ENCODE measurements at places on chromosomes 5 and 9.
A peak's percentile ranks its signal among the peaks of the same experiment; 100 is the strongest.

GRCh38 chr9:91740701-91741100 is 209.3 kb downstream of the ROR2 start:
- DNase-seq = no peak

DNA sequence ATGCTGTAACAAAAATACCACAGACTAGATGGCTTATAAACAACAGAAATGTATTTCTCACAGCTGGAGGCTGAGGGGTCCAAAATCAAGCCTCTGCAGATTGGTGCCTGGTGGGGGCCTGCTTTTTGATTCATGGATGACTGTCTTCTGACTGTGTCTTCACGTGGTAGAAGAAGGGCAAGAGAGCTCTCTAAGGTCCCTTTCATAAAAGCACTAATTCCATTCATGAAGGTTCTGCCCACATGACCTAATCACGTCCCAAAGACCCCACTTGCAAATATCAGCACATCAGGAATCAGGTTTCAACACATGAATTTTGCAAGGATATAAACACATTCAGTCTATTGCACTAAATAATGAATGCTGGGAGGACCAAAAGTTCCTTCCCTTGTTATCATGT is 278.4 kb downstream of the MARCHF11 start:
- DNase-seq = no peak

GRCh38 chr5:77266291-77266690 is 55.8 kb downstream of the PDE8B start:
- no peak for DNase-seq

DNA sequence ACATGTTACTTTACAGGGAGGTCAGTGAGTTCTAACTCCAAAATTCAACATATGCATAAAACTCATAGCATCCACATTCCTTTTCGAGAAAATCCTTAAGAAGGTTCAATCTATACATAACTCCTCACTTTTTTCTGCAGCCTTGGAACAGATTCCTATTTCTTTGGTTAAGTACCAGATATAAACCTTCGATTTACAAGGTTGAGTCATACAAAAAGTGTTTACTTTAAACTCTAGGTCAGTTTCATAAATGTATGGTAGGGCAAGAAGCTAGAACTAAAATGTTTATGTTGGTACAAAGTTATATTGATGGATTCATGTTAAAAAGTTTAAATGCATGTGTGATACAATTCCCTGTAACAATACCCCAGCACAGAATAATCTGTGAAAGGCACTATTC is 19.4 kb downstream of the CDKN2AIPNL start:
- DNase-seq = no peak

DNA sequence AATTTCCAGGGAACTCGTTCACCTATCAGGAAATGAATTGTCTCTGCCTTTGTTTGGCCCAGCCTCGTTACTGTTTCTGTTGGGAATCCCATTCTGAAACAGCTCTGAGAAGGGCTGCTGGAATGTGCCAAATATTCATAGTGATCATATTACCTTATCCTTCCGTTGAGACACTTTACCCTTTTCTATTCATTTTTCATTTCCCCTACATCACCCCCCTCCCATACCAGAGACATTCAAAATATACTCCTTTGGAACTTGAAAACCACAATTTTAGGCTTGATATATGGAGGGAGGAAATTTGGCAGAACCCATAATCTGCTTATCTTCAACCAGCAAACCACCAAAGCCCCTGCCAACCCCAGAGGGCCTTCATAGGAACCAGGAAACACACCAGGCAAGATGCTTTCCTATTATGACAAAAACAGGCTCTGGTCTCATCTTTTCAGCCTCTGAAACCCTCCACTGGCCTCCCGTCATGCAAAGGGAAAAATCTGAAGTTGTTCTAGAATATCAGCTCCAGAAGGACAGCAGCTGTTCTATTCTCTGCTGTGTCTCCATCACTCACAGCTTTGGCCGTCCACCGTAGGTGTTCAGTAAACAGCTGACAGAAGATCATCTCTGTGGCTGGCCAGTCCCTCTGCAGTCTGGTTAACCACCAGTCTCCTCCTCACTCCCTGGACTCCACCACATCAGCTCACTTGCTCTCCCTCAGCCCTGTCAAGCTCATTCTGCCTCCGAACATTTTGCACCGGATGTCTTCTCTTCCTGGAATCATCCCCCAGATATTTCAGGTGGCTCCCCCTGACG is 217.2 kb upstream of the WWC1 start:
- DNase-seq = no peak

DNA sequence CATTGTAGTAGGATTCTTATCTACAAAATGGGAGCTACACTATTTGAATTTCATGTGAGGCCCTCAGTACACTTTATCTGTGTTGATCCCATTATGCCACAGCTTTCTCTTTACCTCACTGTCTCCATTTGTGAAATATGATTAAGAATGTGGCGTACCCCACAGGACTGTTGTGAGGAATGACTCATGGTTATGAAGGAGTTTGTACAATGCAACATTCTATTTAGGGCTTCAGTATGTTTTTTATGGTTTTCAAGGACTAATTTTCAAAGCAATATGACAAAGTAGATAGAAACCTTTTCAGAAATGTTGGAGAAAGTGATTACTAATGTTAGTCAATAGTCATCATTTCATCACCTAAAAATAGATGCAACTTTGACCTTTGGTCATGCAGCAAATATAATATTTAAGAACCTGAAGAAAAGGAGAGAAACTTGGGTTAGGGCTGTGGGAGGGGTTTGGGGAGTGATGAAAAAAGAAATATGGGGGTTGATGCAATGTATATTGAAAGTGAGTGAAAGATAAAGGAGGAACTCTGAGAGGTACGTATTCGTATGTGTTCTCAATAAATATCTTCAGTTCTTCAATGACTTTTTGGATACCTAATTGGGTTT is 53.7 kb upstream of the PIP5K1B start:
- no peak for DNase-seq

DNA sequence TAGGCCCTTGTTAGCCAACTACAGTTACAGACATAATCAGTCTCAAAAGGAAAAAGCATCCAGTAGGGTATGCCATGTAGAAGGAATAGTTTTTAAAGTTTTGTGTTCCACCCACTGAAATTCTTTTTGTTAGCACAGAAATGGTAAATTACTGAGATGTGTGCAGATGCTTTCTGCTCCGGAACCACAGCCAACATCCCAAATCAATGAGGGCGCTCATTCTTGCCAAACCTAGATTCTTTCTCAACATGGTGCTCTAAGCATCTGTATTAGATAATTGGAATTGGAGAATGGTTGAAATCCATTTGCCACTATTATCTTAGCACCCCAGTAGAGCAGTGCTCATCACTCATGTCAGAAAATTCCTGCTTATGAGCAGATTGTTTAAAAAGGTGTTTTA is 127.8 kb downstream of the SEC61B start:
- no peak for DNase-seq

GRCh38 chr5:115666023-115666422 is 40.2 kb upstream of the TMED7 start:
- DNase-seq = no peak

GRCh38 chr9:113990975-113991471 is 87.1 kb downstream of the AMBP start:
- DNase-seq = peak; percentile 23

DNA sequence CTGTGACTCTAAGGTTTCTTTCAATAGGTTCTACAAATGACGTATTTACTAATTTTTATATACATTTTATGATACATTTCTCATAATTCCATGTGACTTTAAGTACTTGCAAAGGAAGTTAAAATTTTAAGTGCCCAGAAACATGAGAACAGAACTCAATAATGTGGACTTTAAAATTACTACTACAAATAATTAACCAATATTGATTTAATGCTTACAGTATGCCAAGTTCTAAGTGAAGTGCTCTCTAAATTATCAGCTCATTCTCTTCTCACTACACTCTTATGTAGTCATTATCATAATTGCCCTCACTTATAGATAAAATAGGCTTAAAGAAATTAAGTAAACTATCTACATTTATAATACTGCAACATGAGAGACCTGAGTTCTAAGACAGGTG is 1690.7 kb upstream of the CDH9 start:
- DNase-seq = no peak

DNA sequence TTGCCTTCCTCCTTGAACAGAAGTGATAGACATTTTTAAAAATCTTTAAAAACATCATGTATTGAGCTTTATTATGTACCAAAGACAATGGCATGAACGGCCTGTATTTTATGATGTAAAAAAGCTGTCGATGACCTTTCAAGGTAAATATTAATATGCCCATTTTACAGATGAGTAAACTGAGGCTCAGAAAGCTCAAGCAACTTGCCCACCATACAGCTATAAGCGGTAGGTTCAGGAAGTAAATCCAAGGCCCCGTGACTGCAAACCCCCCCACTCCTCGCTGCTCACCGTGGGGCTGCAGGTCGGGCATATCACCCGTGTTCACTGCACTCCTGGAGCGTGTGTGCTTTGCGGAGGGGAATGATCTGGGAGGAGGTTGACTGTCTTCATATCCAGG is 3.4 kb downstream of the PLPP7 start:
- DNase-seq = no peak

DNA sequence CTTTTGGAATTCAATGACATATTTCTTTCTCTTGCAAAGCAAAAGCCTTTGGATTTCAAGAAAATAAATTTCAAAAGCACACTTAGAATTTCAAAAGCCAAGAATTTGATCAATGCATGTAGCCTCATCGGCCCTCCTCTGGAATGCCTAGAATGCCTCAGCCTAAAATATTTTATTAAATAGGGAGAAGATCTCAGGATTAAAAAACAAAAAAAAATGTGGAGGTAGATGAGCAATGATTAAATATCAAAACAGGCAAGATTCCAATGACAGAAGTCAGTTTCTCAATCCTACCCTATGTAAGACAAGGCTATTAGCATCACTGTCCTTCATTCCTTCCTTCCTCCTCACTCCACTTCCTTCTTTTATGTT is 169.0 kb downstream of the CDH6 start:
- DNase-seq = no peak

- no peak for DNase-seq
Measured at GRCh38 chr9:98345011-98345410, 89.6 kb upstream of the TBC1D2 start.

GRCh38 chr5:117013280-117013877 is 438.8 kb upstream of the SEMA6A start:
- DNase-seq = no peak

GRCh38 chr5:124550731-124551130 is 195.7 kb downstream of the ZNF608 start:
- no peak for DNase-seq

- no peak for DNase-seq
Measured at GRCh38 chr5:69368458-69369339, 621 bp downstream of the AK6 start.

Data from RWPE2 (cell line).